ENCODE measurements at places on chromosomes 1 and 21. TPM values are rescaled to one million over a fixed set of nuclear protein-coding genes. Genes with fewer than 3 reads are reported as not detected.

The G0S2 gene
- total RNA-seq: 2.8 TPM

The ZFP69B gene
- 1.5 TPM for total RNA-seq

The C1orf141 gene
- not detected for total RNA-seq

The NFYC gene
- total RNA-seq: 42.5 TPM

The S100B gene
- not detected for total RNA-seq

The ESRRG gene
- not detected for total RNA-seq

The TNNI3K gene
- not detected for total RNA-seq

The FCRL4 gene
- not detected for total RNA-seq

The NBPF10 gene
- total RNA-seq: 0.62 TPM

Data from A549 treated with DMSO at 1 μM for 4 hours (cell line).